ENCODE measurements at places on chromosomes 5 and 9. TPM values are rescaled to one million over a fixed set of nuclear protein-coding genes. Genes with fewer than 3 reads are reported as not detected.

Gene PRELID2
- polyA plus RNA-seq, result 2.0 TPM

- DNase-seq, result no peak
Observed at GRCh38 chr5:40682154-40683017, 2.7 kb downstream of the PTGER4 start.

DNA sequence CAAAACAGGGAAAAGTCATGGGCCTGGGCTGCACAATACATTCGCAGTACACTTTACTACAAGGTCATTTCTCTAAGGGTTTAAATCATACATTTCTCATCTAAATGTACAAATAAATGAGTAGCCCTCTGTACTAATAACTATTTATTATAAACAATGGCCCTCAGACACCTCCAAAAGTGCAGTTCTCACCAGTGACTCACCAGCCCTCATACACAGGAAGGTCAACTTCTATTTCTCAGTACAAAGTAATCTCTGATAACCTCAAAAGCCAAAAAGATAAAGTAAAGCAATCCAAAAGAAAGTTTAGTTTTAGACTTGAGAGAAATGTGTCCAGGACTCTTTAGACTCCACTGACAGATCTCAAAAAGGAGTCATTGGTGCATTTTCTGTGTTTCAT lies 1258.1 kb upstream of the CDH6 start:
- no peak for DNase-seq

- DNase-seq, result no peak
Observed at GRCh38 chr5:140363631-140364471, 3.9 kb downstream of the SLC4A9 start.

DNA sequence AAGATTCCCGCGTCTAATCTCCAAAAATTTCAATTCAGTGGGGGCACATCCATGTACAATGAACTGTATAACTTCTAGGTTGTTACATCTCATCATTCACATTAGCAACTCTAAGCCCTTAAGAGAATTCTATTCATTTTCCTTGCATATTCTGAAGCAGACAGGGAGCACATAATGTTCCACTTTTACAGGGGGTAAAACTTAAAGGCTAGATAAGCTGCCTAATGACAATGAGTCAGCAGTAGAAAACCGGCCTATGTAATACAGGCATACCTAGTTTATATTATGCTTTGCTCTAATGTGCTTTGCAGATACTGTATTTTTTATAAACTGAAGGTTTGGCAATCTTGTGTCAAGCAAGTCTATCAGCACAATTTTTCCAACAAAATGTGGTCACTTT lies 40.4 kb downstream of the PTAR1 start:
- no peak for DNase-seq

GRCh38 chr9:72399391-72399790 lies 34.4 kb upstream of the ZFAND5 start:
- DNase-seq, result no peak

- no peak for DNase-seq
Observed at GRCh38 chr5:180210961-180211760, 2.1 kb upstream of the RASGEF1C start.

DNA sequence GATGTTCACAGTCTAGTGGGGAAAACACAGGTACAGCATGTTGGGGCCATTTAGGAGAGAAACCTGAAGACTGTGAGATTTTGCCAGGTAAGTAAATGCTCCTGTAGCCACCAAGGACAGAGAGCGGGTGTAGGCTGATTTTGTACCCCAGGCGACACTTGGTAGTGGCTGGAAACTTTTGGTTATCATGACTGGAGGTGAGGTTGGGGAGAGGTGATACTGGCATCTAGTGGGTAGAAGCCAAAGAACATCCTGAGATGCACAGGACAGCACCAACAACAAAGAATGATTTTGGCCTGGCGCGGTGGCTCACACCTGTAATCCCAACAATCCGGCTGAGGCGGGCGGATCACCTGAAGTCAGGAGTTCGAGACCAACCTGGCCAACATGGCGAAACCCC lies 38.8 kb upstream of the PWWP2A start:
- DNase-seq, result no peak

DNA sequence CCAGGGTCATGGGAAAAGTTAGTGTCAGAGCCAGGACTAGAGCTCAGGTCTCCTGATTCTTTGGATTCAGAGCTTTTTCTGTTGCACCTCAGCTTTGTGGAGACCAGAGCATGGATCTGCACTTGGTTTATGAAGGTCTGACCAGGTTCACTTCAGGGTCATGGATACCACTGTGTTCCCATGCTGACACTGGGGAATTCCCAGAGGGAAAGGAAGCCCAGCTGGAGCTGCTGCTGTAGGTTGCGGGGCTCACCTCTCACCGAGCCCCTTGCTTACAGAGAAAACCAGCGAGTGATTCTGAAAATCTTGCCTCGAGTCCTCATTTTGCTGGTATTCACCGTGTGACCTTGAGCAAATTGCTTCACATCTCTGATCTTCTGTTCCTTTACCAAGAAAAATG lies 83.0 kb downstream of the RGS3 start:
- DNase-seq, result no peak

Gene DOCK8
- 1.5 TPM for polyA plus RNA-seq

- DNase-seq, result no peak
Observed at GRCh38 chr5:165126598-165126997, 1621.2 kb downstream of the MAT2B start.

DNA sequence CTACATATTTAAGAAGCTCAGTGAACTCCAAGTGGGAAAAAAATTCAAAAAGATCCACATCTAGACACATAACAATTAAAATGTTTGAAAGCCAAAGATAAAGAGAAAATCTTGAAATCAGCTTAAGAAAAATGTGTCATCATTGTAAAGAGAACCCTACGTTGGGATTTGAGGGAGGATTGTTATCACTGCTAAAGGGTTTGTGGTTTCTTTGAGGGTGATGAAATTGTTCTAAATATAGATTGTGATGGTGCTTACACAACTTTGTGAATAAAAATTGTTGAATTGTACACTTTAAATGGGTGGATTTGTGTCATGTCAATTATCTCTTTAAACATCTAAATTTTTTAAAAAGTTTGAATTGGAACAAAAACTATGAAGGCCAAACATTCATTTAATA lies 92.2 kb upstream of the ADAMTS19 start:
- DNase-seq, result no peak

- DNase-seq, result no peak
Observed at GRCh38 chr9:96751815-96752214, 26.1 kb downstream of the ZNF510 start.

- DNase-seq, result no peak
Observed at GRCh38 chr9:97906236-97906831, 16.0 kb downstream of the TRMO start.

Gene ABLIM3
- 10.4 TPM for polyA plus RNA-seq

Measured in keratinocyte (primary cell).